ENCODE measurements at places on chromosomes 11 and 22. TPM values are rescaled to one million over a fixed set of nuclear protein-coding genes. Genes with fewer than 3 reads are reported as not detected.
A peak's percentile ranks its signal among the peaks of the same experiment; 100 is the strongest.

GRCh38 chr11:75261902-75262361, 21.4 kb downstream of the TPBGL start:
- DNase-seq, result no peak

- no peak for DNase-seq
Measured at GRCh38 chr11:64253043-64253442, 1.7 kb downstream of the PLCB3 start.

GRCh38 chr11:20008190-20008870, 151.9 kb downstream of the DBX1 start:
- no peak for DNase-seq

DNA sequence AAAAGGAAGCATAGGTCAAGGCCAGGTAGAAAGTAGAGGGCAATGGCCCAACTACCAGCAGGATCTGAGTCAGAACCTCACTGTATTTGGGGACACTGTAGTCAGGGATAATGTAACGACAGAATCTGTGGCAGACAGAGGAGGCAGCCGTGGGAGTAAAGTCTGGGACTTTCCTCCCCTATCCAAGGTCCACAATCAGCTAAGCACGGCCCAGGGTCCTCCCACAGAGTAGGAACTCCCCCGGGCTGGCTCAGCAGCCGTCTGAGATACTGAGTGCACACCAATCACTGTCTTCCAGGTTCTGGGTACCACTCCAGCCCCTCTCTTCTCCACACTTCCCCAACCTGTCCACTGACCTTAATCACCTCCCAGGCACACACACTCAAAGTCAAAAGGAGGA, 3.2 kb downstream of the IGSF9B start:
- no peak for DNase-seq

GRCh38 chr22:40300884-40301672, 45.2 kb upstream of the ADSL start:
- DNase-seq, result peak; percentile 30

The PLAAT3 gene
- 15.4 TPM for total RNA-seq

GRCh38 chr11:131301306-131301705, 69.1 kb upstream of the NTM start:
- DNase-seq, result no peak

DNA sequence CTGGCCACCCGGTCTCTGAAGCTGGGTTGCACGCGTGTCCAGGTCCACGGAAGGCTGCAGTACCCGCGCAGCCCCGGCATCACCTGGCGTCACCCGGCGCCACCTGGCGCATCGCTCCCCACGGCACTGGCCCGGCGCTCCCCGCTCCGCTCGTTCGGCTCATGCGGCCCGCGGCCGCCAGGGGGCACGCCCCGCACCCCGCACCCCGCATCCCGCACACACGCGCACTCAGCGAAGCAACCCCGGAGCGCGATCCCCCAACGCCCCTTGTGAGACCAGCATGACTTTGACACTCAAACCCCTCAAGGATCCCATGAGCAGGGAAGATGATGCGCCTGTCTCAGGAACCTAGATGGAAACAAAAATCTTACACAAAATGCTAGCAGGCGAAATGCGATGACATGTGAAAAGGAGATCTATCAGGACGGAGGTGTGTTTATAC, 11.9 kb downstream of the B3GNT6 start:
- DNase-seq, result no peak

The PAMR1 gene
- 0.08 TPM for total RNA-seq

DNA sequence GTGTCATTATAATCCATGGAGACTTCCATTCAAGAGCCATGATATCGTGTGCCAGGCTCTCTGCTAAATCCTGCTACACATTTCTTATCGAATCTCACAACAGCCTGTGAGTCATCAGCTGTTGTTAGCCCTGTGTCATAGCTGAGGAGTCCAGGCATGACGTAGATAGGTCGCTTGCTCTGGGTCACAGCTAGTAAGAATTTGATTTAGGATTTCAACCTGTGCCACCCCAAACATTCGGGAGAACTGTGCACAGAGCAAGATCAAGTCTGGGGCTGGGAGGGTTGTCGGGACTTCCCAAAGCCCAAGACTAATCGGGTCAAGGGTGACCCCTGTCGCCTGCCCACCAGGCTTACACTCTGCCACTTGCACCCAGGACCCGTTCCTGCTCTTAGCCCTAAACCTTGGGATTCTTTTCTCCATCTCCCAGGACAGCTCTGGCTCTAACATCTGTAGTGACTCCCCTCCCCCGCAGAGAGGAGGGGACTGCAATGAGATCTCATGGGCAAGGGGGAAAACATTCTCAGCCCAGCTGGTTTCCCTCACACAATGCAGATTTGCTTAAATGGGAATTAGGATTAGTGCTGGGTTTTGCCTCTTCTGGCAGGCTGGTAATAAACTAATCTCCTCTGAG, 34.3 kb downstream of the TSPAN18 start:
- DNase-seq, result no peak

- no peak for DNase-seq
Measured at GRCh38 chr11:121534131-121535093, 81.6 kb upstream of the SORL1-AS1 start.

DNA sequence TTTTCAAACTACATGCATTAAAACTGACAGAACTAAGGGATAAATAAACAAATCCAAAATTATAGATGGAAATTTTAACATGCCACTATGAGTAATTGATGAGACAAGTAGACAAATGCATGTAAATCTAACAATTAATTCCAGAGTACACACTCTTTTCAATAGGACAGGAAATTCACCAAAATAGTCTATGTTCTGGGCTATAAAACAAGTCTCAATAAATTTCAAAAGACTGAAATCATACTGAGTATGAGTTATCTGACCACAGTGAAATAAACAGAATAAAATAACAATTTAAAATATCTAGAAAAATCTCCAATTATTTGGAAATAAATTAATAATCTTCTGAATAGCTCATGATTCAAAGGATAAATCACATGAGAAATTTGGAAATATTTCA, 38.5 kb upstream of the ME3 start:
- no peak for DNase-seq

- DNase-seq, result no peak
Measured at GRCh38 chr11:134479206-134480135, 67.4 kb upstream of the B3GAT1 start.

GRCh38 chr11:48900131-48900800, 83.4 kb downstream of the TRIM51G start:
- DNase-seq, result no peak

DNA sequence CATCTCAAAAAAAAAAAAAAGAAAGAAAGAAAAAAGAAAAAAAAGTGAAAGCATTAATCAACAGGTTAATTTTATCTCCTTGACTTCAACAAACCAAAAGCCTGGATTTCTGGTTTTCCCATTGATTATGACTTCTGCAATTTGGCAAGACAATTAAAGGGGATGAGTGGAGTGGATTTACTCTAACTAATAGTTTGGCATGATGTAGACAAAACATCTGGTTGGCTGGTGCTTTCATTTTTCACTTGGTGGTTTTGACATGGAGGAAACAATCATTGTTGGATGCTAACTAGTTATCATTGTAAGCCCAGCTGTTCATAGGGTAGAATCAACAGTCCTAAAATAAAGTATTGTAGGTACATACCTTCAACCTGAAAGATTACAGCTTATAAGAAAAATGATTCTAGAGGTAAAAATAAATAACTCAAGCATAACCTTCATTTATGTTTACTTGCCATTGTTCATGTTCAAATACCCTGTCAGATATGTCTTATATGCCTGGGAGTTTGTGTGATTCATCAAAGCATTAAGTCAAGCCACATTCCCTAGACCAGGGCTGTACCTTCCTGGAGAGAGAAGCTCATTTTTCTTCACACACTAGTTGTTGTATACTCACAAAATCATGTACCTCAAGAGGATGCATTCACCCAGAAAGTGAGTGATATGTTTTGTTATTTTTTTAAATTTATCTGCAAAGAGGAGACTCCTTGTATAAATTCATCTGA, 15.1 kb downstream of the FIBIN start:
- no peak for DNase-seq

Data from GM12878 (cell line).